Suppressor macrophage treated with lipopolysaccharide for 4 hours (primary cell): ENCODE measurements at places on chromosomes 12 and 14.
A peak's percentile ranks its signal among the peaks of the same experiment; 100 is the strongest.

GRCh38 chr12:4881266-4882064 is 28.2 kb upstream of the KCNA1 start:
- DNase-seq: no peak

GRCh38 chr14:62914025-62914424 is 131.2 kb downstream of the KCNH5 start:
- no peak for DNase-seq

GRCh38 chr12:56299308-56299852 is 750 bp downstream of the CS start:
- no peak for DNase-seq

GRCh38 chr14:72488514-72488913 is 405.4 kb downstream of the DPF3 start:
- DNase-seq: no peak

DNA sequence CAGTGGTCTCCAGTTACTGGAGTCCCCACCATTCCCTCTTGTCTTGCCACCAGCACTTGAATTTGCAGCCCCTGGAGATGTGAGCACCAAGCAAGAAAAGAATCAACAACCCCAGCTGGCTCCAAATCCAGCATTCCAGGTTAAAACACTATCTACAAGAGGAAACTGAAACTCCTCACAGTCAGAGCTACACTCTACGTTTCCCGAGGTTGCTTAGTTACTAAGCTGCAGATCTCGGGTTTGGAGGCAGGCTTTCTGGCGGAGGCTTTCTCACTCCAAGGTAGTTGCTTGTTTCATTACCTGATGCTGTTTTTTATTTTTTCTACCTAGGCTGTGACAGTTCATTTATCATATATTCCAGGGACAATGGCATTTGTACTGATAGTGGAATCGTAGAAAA is 248.1 kb downstream of the GLT1D1 start:
- DNase-seq: no peak

GRCh38 chr12:29599381-29599780 is 101.9 kb upstream of the OVCH1 start:
- DNase-seq: no peak

DNA sequence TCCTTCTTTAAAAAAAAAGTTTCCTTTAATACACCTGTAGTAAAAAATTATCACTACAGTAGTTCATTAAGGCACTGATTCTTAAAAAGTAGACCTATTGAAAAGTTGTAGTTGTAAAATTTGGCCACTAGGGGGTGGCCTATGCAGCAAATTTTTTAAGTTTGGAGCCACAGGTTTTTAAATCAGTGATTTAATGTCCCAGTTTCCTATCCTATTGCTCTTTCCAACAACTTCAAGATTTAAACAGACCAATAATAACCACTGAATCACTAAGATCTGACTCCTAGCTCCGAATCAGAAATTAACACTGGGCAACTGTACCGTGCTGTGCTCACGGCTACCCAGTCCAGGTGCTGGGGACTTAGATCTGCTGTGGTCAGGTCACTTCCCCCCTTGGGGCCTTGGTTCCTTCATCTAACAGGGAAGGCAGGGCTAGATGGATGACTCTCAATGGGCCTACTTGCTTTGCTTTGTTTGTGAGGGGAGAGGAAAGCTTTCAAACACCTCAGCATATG is 279.3 kb downstream of the MED13L start:
- peak; percentile 52 for DNase-seq

DNA sequence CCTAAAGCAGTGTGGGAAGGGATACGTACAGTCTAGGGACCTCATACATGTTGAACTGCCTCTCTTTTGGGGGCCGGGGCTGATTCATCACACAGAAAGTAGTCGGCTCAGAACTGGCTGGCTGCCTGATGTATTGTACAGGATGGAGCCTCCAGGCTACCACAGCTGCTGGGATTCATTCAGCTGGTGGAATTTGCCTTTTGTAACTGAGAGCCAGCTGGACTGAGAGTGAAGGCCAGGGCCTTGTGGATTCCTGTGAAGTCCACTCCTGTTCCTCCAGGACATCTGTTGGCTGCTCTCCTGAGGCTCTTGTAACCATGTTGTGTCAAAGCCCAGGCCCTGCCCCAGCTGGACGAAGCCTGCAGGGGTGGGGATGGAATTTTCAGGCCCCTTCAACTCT is 116.3 kb upstream of the PRICKLE1 start:
- no peak for DNase-seq

DNA sequence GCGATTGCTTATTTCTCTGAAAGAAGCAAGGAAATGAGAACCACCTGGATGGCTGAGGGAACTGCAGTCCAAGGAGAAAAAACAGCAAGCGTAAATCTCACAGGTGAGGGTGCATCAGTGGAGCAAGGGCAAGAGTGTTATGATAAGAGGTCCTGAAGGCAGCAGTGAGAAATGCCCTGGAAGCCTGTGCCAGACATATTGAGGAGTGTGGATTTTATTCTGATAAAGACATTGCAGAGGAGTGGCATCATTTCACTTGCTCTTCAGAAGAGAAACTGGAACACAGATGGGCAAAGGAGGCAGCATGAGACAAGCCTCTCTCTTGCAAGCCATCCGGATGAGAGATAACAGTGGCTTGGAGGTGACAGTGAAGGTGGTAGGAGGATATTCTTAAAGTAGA is 78.5 kb downstream of the PDE3A start:
- no peak for DNase-seq

DNA sequence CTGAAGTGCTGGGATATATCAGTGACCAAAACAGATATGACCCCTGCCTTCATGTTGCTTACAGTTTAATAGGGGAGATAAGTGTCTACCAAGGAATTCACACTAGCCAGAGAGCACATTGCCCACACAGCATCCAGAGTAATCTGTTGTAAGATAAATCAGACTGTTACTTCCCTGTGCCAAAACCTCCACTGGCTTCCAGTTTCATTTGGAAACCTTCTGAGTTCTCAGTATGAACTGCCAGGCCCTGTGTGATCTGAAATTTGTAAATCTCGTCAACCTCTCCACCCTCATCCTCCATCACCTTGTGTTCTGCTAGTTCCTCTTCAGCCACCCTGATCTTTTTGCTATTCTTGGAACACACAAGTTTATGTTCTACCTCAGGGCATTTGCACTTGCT is 154.7 kb downstream of the ETV6 start:
- DNase-seq: peak; percentile 52

GRCh38 chr14:61233436-61233956 is 47.6 kb downstream of the TMEM30B start:
- no peak for DNase-seq

- peak; percentile 8 for DNase-seq
These were observed at the start of gene LIN7A for GRCh38 chr12:80937391-80938238. Gene LIN7A, minus strand, starts transcription at chr12:80937934. Its CDS starts 212 bp downstream, at chr12:80937722.

DNA sequence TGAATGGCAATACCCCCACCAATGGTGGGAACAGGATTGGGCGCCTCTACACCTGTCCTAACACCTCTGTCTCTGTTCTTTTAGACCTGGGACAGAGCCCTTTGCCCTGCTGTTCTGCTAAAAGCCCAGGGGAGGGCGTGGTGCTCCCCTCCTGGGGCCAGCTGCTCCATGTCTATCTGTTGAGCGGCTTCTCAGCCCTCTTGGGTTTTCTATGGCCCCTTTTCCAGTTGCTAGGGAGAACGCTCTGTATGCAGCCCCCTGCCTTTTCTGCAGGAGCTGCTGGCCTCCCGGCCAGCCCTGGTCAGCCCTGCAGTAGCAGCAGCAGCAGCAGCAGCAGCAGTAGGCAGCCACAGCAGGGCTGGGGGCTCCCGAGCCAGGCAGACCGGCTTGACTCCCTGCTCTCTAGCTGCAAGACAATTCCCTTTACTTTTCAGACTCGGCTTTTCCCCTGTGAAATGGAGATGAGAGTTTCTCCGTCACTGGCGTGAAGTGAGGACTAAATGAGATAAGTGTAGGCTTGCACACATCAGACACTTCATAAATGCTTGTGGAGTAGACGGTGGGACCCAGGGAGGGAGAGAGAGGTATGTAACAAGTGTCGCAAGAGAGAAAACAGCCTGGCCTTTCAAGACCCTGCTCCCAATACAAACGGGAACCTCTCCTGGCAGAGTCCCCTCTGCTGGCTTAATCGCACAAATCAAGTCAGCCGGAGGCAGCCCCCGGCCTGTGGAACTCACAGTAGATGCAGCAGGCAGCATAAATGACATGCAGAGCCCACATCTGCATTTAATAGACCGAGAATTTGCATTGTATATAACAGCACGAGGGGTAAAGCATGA is 1.0 kb downstream of the RTL1 start:
- no peak for DNase-seq
